Kidney tubule cell (primary cell): ENCODE measurements at places on chromosomes 1 and 21.

GRCh38 chr1:2503554-2504224 lies 22.7 kb downstream of the PANK4 start:
- DNase-seq = no peak

DNA sequence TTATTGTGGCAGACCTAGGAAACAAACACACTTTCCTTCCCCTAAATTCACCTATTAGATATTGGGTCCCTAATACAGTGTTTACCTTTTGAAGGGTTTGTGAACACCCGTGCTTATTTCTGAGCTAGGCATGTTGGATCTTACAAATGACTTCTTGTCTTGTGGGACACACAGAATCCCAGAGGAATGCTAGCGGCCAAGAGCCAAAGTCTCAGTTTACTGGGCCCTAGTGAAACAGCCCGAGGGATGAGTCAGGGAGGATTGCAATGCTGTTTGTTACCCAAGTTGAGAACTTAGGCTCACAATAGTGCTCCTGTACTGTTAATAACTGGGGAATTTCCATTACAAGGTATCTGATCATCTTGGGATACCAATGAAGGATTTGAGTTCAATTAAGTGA lies 100.1 kb upstream of the AKT3 start:
- peak; percentile 86 for DNase-seq

DNA sequence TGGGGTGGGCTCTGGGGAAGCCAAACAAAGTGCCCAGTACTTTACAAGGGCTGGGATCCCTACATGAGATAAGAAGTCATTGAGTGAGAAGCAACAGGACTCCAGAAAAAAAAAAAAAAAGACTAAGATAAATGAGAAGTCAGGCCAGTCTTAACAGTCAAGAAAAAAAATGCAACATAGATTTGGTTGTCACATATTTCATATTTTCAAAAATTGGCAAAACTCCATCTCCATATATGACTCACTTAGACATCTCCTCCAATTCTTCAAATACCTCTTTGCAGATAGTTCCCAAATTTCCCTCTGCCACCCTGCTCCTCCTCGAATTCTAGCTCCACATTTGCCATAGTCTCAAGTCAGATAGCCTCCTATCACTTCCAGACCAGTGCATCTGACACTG lies 20.9 kb upstream of the SIPA1L2 start:
- DNase-seq = no peak

DNA sequence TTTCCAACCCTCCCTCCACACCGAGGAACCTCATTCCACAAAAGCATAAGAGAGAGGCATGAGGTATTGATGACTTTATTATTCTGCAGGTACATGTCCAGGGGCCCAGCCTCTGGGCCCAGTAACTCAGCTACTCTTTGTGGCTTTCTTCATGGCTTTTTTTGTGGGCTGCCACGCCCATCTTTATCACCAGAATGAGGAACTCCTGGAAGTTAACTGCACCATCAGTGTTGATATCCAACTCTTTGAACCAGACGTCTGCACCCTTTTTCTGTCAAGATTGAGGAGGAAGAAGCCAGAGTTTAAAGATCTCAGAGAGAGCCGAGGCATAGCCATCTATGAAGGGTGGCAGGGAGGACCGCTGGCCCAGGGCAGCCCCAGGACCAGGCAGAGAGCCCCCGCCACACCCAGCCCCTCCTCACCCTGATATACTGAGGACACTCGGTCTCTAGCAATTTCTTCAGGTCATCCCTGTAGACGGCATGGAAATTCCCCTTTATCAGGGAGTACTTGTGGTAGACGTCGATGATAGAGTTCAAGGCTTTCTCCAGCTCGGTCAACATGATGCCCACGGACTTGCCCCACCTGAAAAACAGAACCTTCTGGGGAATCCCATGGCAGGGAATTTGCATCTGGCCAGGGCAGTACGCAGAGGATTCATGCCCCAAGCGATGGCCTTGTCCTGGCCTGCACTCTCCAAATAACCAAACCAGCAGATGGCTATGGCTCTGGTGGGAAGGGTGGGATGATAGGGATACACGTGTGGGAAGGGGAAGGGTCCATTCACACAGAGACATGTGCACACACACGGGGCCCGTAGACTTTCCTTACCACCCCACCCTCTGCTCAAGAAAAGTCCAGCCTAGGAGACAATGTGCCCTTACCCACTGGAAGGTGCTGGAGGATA lies 647 bp downstream of the S100A8 start:
- DNase-seq = no peak

DNA sequence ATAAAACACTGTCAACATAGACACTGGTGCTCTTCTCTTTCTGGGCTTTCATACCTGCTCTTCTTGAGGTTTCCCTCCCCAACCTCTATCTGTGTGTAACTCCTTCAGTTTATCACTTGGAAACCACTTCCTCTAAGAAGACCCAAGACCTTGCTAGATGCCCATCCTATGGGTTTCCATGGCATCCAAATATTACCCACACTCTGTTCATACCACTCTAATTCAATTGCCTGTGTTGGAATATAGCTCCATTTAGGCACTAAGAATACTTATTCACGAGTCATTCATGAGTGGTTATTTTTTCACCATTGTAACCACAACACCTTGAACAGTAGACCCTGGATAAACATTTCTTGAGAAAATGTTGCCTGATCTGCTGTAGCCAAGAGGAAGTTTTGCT lies 231.1 kb upstream of the SGIP1 start:
- peak; percentile 88 for DNase-seq

- DNase-seq = no peak
Observed at GRCh38 chr1:19552291-19553010, 67.1 kb upstream of the CAPZB start.

DNA sequence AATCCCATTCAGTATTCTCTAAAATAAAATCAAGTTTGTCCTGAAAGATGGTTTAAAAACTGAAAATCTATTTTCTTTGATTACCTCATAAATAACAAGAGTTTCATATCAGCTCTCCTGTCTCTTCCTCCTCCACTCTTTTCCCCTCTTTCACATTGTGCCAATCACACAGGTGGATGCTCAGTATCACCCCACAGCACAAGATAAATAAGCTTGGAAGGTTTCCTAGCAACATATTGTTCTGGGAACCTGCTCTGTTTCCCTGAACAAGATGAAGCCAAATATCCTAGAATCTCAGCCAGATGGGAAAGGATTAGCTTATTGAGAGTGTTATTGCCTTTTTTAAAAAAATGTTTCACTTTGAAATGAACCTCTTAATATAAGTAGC lies 45.7 kb upstream of the CACYBP start:
- no peak for DNase-seq

GRCh38 chr1:42738678-42739226 lies 1.3 kb downstream of the CLDN19 start:
- DNase-seq = no peak

DNA sequence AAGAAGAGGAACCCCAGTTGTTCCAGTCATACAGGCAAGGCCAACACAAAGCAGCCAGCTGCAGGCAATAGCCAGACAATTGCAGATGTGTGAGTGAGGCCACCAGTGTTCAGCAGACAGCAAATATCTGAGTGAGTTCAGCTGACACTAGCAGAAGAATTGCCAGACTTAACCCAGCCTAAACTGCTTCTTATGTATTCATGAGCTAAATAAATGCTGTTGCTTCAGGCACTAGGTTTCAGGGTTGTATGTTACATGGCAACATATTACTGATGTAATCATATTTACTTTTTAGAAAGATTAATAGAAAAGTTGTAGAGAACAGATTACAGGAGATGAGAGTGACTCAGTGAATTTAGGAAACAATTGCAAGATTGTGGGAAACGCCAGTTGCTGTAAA lies 129.8 kb upstream of the CHODL start:
- DNase-seq = no peak

GRCh38 chr1:230210981-230211336 lies 143.9 kb downstream of the GALNT2 start:
- no peak for DNase-seq

DNA sequence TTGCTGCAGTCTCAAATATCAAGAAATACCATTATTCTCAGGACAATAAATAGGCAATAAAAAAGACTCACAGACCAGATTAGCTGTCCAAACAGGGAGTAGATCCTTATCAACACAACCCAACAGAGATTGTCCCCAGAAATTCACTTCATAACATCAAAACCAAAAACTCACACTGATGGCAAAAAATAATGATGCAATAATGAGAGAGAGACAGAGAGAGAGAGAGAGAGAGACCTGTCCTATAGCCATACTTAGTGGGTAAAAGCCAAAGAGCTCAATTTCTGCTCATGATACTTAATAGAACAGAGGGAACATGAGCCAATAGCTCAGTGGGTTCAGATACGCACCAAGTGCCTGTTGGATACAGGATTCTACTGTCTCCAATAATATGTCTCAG lies 244.5 kb downstream of the FAM72C start:
- no peak for DNase-seq

DNA sequence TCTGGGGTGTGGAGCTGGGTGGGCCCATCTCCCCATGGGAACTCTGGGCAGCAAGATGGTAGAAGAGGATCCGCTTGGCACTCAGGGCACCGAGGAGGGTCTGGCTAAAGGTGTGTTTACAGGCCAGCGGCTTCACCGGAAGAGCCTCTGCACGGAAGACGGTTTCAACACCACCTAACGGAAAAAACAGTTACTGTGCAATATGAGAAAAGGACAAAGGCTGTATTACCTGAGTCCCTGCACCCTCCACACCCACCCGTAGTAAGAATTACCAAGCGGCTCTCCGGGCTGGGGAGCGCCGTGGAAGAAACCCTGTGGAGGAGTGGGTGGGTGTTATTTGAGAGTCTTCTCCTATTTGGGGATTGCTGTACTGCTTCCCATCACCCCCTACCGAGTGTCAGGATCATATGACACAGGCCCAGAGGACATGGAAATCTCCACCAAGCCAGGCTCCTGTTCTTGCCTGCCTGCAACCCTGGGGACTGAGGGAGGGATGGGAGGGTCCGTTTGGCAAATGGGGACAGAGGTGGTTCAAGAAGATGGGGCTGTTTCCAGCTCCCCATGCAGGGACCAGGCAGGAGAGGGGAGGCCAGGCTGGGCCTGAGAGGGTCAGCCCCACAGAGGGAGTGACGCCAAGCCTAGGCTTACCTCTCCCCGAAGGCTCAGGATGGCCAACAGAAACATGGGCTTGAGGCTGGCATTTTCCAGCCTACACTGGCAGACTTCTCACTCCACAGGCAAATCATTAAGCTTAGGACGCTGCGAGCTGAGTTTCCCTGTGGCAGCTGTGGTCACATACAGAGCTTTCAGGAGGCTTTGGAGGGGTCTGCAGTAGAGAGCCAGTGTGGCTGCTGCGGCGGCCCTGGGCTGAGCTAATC lies 203.5 kb upstream of the TMEM51 start:
- DNase-seq = peak; percentile 45

DNA sequence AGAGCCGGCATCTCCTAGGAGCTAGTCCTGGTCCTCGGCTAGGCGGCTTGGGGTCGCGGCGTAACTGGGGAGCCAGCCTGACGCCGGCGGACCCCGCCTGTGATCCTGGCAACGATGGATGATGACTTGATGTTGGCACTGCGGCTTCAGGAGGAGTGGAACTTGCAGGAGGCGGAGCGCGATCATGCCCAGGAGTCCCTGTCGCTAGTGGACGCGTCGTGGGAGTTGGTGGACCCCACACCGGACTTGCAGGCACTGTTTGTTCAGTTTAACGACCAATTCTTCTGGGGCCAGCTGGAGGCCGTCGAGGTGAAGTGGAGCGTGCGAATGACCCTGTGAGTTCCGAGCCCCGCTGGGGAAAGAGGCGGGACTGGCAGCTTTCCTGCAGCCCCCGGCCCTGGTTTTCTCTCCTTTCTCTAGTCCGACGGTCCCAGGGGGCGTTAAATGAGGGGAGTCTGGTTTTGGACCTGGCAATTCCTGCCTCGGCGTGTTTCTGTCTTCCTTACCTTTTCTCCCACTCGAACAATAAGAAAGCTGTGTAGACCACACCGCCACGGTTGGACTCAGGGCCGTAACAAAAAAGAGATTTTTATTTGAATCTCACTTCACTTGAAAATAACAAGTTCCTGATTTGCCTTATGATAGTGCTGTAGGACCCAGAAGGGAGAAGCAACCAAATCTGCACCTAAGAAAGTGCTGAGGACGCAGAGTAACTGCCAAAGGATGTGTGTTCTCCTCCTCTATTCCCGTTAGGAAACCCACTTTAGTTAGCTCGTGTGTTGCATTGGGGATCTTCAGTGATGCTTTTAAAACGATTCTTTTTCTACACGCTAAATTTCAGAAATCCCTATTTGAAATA lies at the start of gene SPRTN:
SPRTN (plus strand) TSS at position 24 of the 859 bp plus-strand sequence; CDS start at position 115, 91 bp downstream.
- peak; percentile 9 for DNase-seq

GRCh38 chr21:16509476-16509875 lies 779.7 kb downstream of the USP25 start:
- DNase-seq = no peak

DNA sequence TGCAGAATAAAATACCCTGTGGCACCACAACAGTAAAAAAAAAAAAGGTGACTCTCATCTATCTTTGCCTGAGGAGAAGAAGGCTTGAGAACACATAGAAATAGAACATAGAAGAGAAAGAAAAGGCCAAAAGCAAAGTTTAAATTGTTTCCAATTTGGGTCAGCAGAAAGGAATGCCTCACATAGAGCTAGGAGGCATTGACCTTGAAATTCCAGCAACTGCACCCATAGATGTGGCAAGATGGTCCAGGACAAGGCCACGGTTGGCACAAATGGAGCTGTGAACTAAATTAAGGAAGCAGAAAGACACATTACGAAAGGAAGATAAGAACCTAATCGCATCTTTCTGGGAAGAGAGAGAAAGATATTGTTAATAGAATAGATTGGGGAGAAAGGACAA lies 588.3 kb downstream of the LMO4 start:
- peak; percentile 39 for DNase-seq

DNA sequence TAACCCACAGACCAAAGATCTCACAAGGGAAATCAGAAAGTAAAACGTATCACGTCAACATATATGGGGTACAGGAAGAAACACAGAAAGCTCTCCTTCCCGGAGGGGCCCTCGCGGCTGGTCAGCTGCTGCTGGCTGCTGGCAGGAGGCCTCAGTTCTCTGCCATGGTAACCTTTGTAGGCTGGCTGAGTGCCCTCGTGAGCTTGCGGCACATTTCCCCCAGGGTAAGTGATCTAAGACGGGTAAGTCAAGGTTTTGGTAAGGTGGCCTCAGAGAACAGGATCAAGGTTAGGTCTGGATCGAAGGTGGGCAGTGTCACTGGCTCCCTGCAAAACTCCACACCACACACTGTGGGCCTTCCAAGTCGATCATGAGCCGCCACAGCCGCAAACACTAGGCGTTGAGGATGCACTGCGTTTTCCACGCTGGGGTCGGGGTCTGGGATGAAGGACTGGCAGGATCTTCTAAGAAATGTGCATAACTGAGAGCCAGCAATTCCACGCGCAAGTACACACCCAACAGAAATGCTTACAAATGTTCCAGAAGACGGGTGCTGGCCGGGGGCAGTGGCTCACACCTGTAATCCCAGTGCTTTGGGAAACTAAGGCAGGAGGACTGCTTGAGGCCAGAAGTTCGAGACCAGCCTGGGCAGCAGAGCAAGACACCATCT lies 33.9 kb downstream of the WDR4 start:
- DNase-seq = no peak

- no peak for DNase-seq
Observed at GRCh38 chr21:45282283-45283034, 5.2 kb downstream of the POFUT2 start.
